Eye (tissue), 1 donor: ENCODE measurements at places on chromosomes 6 and 20.

DNA sequence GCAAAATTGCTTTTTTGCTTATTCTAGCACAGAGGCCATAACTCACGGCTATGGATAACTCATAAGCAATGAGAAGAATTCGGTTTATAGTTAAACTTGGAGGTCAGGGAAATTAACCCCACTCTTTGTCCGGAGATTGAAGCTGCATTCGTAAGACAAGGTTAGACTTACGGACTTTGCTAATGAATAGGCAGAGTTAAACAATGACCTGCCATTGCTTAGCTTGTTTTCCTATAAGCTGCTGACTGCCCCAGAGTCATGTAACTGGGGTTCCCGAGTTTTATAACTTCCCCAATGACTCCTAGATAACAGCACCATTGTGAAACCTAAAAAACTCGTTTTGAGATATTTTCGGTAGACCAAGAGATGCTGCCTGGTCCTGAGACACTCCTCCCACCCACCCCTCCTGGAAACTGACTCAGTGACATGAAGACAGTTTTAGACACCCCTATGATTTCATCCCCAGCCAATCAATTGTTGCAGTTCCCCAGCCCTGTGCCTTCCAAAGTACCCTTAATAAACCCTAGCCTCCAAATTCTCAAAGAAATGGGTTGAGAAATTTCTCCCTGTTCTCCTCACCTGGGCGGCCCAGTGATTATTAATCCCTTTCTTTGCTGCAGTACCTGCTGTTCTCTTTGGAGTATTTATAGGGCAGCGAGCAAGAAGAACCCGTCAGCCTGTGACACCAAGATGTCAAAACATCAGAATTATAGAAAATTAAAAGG, 33.1 kb upstream of the MCUR1 start:
- no peak for DNase-seq

DNA sequence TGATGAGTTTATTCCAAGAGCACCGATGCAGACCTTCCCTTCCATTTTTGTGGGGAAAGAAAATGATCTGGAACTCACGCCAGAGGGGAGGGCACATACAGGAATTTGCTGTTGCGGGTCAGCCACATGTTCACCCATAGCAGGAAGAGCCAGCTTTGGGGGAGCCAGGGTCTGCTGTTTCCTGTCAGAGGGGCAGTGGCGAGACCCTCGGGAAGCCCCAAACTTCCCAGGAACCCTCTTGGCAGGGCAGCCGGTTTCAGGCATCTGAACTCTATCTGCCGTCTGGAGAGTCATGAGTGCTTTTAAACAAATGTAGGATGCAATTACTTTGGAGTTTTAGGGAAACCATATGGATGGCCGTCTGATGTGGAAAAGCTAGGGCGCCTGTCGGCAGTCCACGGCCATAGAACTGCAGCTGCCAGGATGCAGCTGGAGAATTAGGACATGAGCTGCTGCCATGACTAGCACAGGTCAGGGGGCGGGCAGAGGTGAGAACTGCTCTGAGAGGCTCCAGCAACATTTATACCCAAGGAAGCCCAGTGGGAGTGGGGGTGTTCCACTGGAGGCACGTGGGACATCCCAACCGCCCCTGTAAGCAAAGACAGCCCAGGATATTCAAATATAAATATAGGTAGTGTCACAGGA, 14.8 kb upstream of the SERPINB9 start:
- no peak for DNase-seq

GRCh38 chr6:166567107-166567506, 19.4 kb downstream of the RAMACL start:
- DNase-seq: no peak

DNA sequence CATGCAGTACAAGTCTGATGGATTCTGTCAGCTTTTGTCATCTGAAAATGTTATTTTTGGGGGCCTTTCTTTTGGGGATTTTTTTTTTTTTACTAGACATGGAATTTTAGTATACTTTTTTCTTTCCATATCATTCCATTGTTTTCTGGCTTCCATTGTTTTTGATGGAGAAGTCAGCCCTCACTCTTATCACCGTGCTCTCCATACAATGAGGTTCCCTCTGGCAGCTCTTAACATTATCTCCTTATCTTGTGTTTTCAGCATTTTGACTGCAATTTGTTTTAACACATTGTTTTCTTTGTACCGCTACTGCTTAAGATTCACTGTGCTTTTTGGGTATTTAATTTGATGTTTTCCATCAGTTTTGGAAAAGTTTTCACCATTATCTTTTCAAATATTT, 191.5 kb upstream of the AGPAT4 start:
- DNase-seq: no peak

- DNase-seq: no peak
Observed at GRCh38 chr6:165245701-165246100, 63.7 kb downstream of the C6orf118 start.

- no peak for DNase-seq
Observed at GRCh38 chr6:37809197-37809543, 10.4 kb upstream of the ZFAND3 start.

GRCh38 chr6:149176971-149177667, 140.4 kb upstream of the TAB2 start:
- DNase-seq: no peak

DNA sequence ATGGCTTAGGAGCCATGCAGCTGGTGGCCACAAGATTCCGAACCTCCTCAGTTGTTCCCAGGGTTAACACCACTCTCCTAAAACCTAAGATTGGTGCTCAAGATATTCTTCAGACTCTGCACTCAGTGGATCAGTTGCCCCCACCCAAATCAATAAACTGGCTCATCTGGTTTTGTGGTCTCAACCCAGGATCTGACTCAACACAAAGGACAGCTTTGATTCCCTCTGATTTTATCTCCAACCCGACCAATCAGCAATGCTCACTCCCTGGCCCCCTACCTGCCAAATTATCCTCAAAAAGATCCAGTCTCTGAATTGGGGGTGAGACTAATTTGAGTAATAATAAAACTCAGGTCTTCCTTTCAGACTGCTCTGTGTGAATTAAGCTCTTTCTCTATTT, 137.5 kb downstream of the EYS start:
- no peak for DNase-seq

- no peak for DNase-seq
Observed at GRCh38 chr6:105991561-105992314, 94.4 kb upstream of the PRDM1 start.

- DNase-seq: peak; percentile 53
Observed at GRCh38 chr6:113672491-113673149, 184.5 kb upstream of the MARCKS start.

DNA sequence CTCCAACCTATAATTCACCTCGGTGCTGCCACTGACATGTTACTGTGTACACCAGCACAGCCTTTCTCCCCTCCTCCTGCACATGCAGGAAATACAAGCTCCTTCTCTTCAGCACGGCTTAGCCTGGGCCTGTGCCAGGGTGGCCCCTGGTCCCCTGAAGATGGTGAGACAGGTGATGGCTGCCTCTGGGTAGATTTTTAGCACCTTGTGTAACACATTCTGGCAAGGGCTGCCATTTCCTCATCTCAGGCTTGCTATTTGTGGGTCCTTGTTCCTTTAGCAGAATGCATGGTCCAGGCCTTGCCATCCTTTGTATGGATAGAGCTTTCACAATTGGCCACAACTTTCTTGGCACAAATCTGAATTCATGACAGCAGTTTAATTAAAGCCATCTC, 151.3 kb downstream of the CDC5L start:
- DNase-seq: no peak

DNA sequence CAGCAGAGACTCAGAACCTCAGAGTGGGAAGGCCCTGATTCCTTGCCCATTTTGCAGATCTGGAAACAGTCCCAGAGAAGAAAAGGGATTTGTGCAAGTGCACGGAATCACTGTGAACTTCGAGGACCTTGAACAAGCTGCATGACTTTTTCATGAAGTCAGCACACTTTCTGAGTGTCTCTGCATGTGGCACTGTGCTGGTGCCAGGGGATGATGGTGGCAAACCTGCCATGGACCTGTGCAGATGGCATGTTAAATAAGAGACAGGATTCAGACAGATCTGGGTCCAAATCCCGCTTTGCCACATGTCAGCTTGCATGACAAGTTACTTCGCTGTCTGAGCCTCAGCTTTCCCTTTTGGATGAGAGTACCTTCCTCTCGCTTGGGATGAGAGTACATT, 26.8 kb downstream of the ZNF831 start:
- no peak for DNase-seq
